ENCODE measurements at places on chromosomes 12 and 14.

DNA sequence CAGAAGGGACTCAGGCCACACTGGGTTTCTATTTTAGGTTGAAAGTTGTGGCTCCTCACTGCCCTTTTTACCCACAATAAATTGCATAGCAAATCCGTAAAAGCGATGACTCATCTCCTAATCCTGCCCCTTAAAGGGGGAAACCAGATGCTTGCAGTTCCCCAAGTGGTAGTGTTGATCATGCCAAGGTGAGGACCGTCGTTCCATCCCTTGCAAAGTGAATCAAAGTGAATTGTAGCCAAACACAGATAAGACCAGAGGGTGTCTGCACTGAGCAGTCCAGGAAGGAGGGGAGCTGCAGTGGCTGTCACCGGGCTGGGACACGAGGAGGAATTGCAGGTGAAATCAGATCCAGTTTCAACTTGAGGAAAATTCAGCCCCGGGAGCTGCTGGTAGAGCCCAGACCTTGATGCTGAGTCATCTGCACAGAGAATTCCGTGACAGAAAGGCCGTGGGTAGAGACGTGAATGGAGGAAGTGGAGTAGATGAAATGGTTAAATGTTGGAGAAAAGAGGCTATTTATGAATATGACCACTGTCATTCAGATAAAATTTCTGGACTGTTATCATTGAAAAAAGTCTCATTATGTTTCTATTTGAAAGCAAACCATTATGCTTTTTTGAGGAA lies 44.2 kb upstream of the MMP17 start:
- no peak for DNase-seq

GRCh38 chr12:5505116-5505515 lies 73.2 kb downstream of the NTF3 start:
- DNase-seq: no peak

- no peak for DNase-seq
Observed at GRCh38 chr12:124194893-124195566, 99.9 kb upstream of the RFLNA start.

- no peak for DNase-seq
Observed at GRCh38 chr12:124436366-124436765, 131.0 kb downstream of the NCOR2 start.

DNA sequence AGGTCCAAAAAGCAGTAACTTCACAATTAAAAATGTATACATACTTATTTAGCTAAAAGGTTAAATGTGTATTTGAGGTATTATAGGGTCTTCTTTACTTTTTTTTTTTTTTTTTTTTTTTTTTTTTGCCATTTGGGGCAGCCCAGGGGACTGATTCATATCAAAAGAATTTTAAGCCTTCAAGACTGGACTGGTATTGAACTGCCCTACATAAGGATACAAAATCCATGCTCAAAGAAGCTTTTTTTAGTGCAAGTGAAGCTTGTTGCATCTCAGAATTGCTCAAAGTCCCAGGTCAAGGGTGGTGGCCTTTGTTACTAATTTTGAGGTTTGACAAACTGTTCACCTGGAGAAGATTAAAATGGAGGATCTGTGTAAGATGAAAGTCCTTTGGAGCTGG lies 124.0 kb downstream of the APAF1 start:
- DNase-seq: no peak

- DNase-seq: no peak
Observed at GRCh38 chr12:45509621-45510020, 219.9 kb upstream of the ARID2 start.

- DNase-seq: no peak
Observed at GRCh38 chr14:74671789-74672188, 41.1 kb downstream of the AREL1 start.

- no peak for DNase-seq
Observed at GRCh38 chr12:42129595-42130204, 15.0 kb downstream of the GXYLT1 start.

DNA sequence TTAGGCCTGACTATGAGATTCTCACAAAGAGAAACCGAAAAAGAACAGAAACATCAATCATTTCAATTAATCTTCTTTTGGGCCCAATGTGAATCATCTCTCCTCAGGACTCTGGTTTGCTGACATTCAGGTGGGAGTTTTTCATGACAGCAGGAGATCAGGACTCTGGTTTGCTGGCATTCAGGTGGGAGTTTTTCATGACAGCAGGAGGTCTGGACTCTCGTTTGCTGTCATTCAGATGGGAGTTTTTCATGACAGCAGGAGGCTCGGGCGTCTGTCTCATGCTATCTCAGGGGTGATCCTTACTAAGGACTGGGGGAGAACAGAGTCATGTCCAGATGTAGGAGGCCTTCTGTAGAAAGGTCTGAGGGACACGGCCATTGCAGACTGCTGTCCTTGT lies 40.1 kb upstream of the PARP11 start:
- no peak for DNase-seq

DNA sequence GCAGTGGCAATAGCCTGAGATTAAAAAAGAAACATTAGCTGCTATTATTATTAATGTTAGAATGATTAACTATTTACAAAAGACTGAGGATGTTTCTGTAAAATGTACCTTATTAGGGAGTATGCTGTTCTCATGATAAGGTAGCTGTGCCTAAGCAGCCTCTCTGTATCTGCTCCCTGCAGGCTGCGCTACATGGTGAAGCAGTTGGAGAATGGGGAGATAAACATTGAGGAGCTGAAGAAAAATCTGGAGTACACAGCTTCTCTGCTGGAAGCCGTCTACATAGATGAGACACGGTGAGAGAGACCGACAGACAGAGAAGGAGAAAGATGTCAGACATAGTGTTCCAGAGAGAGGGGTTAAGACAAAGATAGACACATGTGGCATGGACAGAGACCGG lies 17.4 kb downstream of the PDE1B start:
- no peak for DNase-seq

DNA sequence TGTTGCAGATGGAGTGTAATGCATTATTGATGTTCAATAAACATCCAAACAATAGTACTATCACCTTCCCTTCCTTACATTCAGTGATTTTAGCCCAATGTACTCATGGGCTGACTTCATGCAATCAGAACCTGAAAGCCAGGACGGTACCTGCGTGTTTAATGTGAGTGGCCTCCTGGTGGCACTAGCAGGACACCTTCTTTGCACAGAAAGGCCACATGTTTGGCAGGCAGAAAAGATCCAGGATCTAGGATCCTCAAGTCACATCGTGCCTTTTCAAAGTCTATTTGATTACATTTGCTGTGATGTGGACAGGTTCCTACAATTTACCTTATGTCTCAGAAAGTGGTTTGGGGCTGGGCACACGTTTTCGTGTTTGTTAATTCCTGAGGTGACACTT lies 82.9 kb downstream of the NEDD1 start:
- DNase-seq: no peak

GRCh38 chr12:81597928-81598604 lies 161.1 kb downstream of the PPFIA2 start:
- DNase-seq: no peak

GRCh38 chr14:92014040-92014439 lies 25.8 kb downstream of the TRIP11 start:
- DNase-seq: no peak

GRCh38 chr14:30332374-30332773 lies 226.6 kb upstream of the G2E3 start:
- DNase-seq: no peak

- DNase-seq: no peak
Observed at GRCh38 chr14:99239661-99240092, 32.3 kb downstream of the BCL11B start.

- DNase-seq: no peak
Observed at GRCh38 chr12:31235868-31236395, 90.0 kb downstream of the SINHCAF start.

DNA sequence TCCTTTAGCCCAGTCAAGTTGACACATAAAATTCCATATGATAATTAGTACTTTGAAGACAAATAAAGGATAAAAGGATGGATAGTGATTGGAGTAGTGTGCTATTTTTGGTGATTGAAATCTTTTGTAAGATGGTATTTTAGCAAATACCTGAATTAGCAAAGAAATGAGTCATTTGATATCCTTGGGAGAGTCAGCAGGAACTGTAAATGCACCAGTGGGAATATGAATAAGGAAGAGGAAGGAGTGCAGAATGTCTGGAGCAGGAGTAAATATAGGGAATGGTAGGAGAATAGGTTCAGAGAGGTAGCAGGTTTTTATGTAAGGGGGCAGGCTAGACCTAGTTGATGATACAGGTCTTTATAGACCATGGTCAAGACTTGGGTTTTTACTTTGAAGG lies 75.0 kb downstream of the TRMT5 start:
- no peak for DNase-seq

DNA sequence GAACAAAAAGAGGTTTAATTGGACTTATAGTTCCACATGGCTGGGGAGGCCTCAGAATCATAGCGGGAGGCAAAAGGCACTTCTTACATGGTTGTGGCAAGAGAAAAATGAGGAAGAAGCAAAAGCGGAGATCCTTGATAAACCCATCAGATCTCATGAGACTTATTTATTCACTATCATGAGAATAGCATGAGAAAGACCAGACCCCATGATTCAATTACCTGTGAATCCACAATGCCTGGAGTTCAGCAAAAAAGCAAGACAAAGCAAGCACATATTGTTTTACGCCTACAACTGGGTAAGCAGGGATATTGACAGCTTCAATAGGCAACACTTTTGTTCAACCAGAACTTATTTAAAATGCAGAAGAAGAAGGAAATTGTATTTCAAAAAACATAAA lies 218.2 kb downstream of the RPL10L start:
- DNase-seq: no peak

DNA sequence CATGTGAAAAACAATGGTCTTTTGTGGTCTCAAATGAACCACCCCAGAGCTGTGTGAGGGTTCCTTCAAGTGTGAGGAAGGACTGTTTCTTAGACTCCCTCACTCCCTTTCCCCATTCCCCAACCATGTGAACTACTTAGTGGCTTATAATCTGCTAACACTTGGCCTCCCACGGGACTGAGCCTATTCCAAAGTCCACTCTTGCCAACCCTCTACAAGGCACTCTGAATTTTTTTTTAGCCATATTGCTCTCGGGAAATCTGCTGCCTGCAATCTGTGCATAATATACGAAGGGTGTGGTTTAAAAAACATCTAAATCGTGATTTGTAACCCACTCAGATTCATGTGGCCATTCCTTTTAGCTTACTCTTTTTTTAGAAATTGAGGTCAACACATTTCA lies 2.6 kb downstream of the SVOP start:
- no peak for DNase-seq

- DNase-seq: no peak
Observed at GRCh38 chr14:57871459-57872080, 5.7 kb upstream of the SLC35F4 start.
